ENCODE measurements at places on chromosomes 13 and 19. TPM values are rescaled to one million over a fixed set of nuclear protein-coding genes. Genes with fewer than 3 reads are reported as not detected.

DNA sequence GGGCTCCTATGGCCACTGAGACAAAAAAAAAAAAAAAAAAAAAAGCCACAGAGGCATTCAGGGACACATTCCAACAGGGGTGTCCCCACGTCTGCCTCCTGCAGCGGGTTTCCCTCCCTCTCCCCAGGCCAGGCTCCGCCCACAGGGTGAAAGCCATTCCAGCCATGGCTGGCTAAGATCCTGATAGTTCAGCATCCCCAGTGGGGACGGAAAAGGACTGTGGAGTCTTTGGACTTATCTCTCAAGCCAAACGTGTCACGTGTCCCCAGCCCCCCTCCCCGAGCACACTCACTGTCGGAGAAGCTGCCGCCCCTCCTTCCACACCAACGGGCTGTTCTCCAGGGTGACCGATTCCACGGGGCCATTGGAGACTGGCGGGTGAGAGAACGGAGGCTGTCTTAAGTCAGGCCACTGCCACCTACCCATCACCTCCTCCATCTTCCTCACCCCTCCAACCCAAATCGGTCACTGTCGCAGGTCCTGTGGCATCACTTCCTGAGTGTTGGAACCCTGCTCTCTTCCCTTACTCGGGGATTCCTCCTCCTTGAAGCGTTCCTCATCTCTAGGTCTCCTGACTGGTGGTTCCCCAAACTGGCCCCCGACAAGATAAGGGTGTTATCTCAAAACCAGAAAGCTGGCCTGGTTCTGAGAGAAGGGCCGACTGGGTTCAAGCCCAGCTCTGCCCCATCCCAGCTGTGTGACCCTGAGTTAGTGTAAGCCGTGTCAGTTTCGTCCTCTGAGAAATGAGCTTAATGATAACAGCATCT lies 9.1 kb upstream of the FKRP start:
- H3K27ac ChIP-seq, result no peak overlapping the region
- peaks cover 11% of the 10 kb centered on the region for H3K4me1 ChIP-seq
- H3K27me3 ChIP-seq, result no peaks in the 10 kb centered on the region
- no peaks in the 10 kb centered on the region for H3K36me3 ChIP-seq
- no peak for DNase-seq

GRCh38 chr13:22561581-22561980 lies 619.2 kb upstream of the SGCG start:
- H3K27me3 ChIP-seq, result no peaks in the 10 kb centered on the region
- H3K36me3 ChIP-seq, result no peaks in the 10 kb centered on the region
- no peaks in the 10 kb centered on the region for H3K4me1 ChIP-seq

DNA sequence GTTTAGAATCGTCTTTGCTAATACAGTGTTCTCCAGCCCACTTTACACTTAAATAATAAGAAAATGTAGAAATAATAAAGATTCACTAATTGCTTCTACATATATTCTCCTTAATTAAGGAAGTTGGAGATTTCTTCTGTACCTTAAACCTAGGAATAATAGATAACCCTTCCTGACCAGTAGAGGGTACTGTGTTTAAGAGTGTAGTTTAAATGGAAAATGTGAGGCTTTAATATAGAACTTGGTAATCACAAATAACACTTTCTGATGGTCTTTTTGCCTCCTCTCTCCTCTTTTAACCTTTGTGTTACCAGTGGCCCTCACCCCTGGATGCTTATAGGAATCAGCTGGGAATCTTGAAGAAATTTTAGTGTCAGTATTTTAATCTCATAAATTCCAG lies 20.7 kb downstream of the POMP start:
- H3K4me1 ChIP-seq, result no peaks in the 10 kb centered on the region
- H3K27me3 ChIP-seq, result no peaks in the 10 kb centered on the region
- no peaks in the 10 kb centered on the region for H3K36me3 ChIP-seq
- no peak for DNase-seq
- H3K4me3 ChIP-seq, result no peak overlapping the region

GRCh38 chr13:58018865-58019264 lies 387.3 kb downstream of the PCDH17 start:
- no peak for DNase-seq
- H3K36me3 ChIP-seq, result no peaks in the 10 kb centered on the region
- no peak overlapping the region for H3K4me3 ChIP-seq
- no peaks in the 10 kb centered on the region for H3K4me1 ChIP-seq
- no peak overlapping the region for H3K27ac ChIP-seq
- H3K27me3 ChIP-seq, result no peaks in the 10 kb centered on the region

- no peak overlapping the region for H3K27ac ChIP-seq
- no peaks in the 10 kb centered on the region for H3K27me3 ChIP-seq
- no peak overlapping the region for H3K4me3 ChIP-seq
- peak; percentile 16 for DNase-seq
- no peaks in the 10 kb centered on the region for H3K4me1 ChIP-seq
These were observed 55.3 kb upstream of the TEX29 start for GRCh38 chr13:111265006-111265700.

- H3K4me3 ChIP-seq, result no peak overlapping the region
- H3K27me3 ChIP-seq, result no peaks in the 10 kb centered on the region
- peaks cover under 1% of the 10 kb centered on the region for H3K36me3 ChIP-seq
- peaks cover 7% of the 10 kb centered on the region for H3K4me1 ChIP-seq
- DNase-seq, result no peak
- H3K27ac ChIP-seq, result no peak overlapping the region
These were observed 2.6 kb downstream of the NEK3 start for GRCh38 chr13:52156724-52157261.

GRCh38 chr13:67119481-67119894 lies 110.6 kb downstream of the PCDH9 start:
- no peak overlapping the region for H3K4me3 ChIP-seq
- no peaks in the 10 kb centered on the region for H3K27me3 ChIP-seq
- no peaks in the 10 kb centered on the region for H3K4me1 ChIP-seq
- no peaks in the 10 kb centered on the region for H3K36me3 ChIP-seq
- DNase-seq, result no peak

DNA sequence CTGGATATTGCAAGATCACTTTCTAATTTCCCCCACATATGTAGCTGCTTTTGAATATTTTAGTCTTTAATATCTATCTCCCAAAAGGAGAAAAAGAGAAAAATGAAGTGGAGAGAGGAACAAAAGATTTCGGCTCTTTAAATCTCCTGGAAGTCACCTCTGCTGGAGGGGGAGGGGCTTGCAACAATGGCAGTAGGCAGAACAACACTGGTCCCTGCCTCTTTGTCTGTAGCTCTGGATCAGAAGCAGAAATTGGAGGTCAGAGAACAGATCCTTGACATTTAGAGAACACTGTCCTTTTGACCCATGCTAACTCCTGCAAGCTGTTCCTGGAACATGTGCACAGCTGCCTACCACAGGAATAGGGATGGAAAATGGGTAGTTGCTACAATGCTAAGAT lies 86.7 kb upstream of the GPR12 start:
- no peak overlapping the region for H3K27ac ChIP-seq
- H3K27me3 ChIP-seq, result no peaks in the 10 kb centered on the region
- no peaks in the 10 kb centered on the region for H3K36me3 ChIP-seq
- DNase-seq, result no peak

Gene TOMM40
- 141 TPM for total RNA-seq

Measured in adrenal gland (tissue), 19 donors.